ENCODE measurements at places on chromosomes 13 and 19. TPM values are rescaled to one million over a fixed set of nuclear protein-coding genes. Genes with fewer than 3 reads are reported as not detected.

ZNF91 gene
- 13.4 TPM for total RNA-seq

SETDB2 gene
- 9.9 TPM for total RNA-seq

FXYD3 gene
- 0.68 TPM for total RNA-seq

CYP4F2 gene
- total RNA-seq = not detected

RLN3 gene
- total RNA-seq = not detected

FDX2 gene
- total RNA-seq = 18.7 TPM

KLF5 gene
- 1.2 TPM for total RNA-seq

REXO1 gene
- 8.7 TPM for total RNA-seq

SERP2 gene
- 1.4 TPM for total RNA-seq

ONECUT3 gene
- not detected for total RNA-seq

PRODH2 gene
- not detected for total RNA-seq

C19orf67 gene
- total RNA-seq = not detected

IGFL3 gene
- not detected for total RNA-seq

HAUS5 gene
- 11.1 TPM for total RNA-seq

ZNF497 gene
- total RNA-seq = 1.3 TPM

PLPP2 gene
- 14.3 TPM for total RNA-seq

AMER2 gene
- total RNA-seq = not detected

OVOL3 gene
- not detected for total RNA-seq

ACP7 gene
- total RNA-seq = 0.19 TPM

ARHGEF1 gene
- 69.4 TPM for total RNA-seq

DAND5 gene
- 0.09 TPM for total RNA-seq

GAPDHS gene
- total RNA-seq = not detected
